ENCODE measurements at places on chromosomes 12 and 14.

DNA sequence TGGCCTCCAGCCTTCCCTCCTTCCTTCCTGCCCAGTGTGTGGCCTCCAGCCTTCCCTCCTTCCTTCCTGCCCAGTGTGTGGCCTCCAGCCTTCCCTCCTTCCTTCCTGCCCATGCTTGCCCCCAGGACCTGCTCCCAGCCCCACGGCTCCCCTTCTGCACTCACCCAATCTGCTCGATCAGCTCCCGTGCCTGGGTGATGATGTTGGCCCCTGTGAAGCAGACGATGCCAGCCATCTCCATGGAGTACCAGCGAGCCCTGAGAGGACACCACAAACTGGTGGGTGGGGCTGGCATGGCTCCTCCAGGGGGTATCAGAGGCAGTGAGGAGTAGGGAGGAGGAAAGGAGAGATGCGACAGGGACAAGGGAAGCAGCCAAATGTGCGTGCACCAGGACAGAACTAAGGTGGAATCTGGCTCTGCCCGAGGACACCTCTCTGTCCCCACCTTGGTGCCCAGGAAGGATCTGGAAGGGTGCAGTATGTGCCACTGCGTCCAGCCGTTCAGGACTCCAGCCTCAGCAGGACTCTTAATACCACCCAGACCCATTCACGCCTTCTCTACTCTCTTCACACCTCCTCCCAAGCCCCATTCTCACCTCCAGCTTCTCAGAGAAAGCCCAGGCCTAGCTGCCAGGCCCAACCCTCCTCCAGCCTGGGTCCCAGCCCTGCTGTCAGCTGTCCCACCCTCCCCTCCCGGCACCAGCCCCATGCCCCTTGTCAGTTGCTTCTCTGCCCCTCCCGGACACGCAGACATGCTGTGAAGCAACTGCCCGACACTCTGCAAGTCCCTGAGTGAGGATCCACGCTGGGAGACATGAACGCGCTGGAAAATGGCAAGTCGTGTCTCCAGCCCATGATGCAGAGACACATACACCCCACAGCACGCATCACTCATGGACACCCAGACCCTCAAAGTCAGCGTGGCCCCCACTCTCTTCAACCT lies 22.7 kb downstream of the POLE start:
- no peak for DNase-seq

DNA sequence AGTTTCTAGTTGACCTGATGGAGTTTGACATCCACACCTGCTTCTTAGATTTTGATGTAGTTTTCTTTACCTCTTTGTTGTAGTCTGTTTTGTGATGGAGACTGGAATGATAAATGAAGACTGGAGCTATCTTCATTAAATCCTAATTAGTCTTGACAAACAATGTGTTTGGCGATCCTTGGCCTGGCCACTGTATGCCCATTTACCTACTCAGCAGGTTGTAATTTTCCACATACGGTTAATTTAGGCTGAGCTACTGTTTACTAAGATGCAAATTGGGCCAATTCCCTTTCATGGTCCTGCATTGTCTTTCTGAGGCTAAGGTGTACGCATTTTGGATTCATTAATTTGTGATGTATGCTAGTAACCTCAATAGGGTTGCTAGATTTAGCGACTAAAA lies at the start of gene TAS2R7:
TAS2R7 (minus strand) TSS at position 41 of the 400 bp plus-strand sequence. CDS start 57 bp downstream, outside the sequence.
- DNase-seq = no peak

GRCh38 chr12:119375075-119375882 lies 40.8 kb downstream of the CCDC60 start:
- peak; percentile 72 for DNase-seq

- no peak for DNase-seq
These were observed 414.0 kb upstream of the FLRT2 start for GRCh38 chr14:85115921-85116320.

GRCh38 chr14:81314443-81315175 lies 85.5 kb downstream of the STON2 start:
- no peak for DNase-seq

DNA sequence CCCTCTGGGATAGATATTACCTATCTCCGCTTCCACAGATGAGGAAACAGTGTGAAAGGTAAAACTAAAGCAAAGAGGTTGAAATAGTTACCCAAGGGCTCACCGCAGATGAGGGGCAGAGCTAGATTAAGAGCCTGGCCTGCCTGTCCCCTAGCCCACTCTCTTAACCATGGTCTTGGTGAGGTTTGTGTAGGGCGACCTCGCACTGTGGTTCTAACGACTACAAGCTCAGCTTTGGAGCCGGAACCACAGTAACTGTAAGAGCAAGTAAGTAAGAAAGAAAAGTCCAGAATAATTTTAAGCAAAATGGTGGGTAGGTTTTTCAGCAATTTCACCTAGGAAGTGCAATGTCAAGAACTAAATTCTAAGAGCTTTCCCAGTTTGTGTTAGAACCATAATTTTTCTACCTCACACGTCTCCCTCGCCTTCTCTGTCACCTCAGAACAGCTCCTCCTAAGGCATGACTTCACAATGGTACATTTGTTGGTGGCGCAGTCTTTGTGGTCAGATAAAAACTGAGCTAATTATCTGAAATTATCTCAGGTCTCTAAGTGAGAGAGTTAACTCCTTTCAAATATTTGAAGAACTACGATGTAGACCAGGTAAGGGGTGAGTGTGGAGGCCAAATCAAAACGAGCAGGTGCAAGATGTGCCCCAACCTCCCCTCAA lies 64.8 kb downstream of the DAD1 start:
- DNase-seq = no peak

DNA sequence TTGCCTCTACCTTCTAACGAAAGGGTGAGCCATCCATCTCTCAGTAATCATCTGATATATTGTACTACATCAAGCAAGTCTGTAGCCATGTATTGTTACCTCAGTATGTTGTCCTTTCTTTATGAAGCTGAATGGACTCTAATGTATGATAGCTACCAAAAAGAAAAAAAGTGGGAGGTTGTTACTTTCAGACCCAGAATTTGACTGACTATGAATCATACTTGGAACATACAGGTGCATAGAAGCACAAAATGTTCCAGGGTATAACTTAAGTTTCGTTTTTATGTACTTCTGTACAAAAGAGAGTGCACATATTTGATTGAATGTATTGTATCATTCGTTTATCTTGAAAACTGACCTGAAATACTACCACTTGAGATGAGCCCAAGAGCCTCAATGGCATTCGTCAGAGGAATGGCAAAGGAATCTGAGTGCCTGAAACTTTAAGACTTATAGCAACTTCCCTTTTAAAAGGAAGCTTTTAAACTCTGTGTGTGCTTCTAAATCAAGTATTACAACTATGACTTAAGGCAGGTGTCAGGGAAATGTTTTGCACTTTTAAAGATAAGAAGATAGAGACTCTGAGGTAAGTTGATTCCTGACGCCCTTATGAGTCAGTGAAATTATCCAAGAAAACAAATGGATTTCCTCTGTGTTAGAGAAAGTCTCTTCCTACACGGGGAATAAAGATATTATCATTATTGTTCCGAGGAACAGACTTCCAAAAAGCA lies 951.5 kb downstream of the GALC start:
- no peak for DNase-seq

- DNase-seq = no peak
These were observed 234.0 kb downstream of the ETNK1 start for GRCh38 chr12:22858849-22859570.

GRCh38 chr12:115375186-115375991 lies 691.4 kb upstream of the TBX3 start:
- DNase-seq = no peak

DNA sequence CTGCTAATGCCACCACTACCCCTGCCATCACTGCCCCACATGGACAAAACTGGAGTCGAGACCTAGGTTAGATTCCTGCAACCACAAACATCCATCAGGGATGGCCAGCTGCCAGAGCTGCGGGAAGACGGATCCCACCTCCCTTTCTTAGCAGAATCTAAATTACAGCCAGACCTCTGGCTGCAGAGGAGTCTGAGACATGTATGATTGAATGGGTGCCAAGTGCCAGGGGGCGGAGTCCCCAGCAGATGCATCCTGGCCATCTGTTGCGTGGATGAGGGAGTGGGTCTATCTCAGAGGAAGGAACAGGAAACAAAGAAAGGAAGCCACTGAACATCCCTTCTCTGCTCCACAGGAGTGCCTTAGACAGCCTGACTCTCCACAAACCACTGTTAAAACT lies 7.1 kb upstream of the OAS2 start:
- DNase-seq = no peak

Data from inflammatory macrophage (primary cell).